ENCODE measurements at places on chromosomes 7 and 10.

DNA sequence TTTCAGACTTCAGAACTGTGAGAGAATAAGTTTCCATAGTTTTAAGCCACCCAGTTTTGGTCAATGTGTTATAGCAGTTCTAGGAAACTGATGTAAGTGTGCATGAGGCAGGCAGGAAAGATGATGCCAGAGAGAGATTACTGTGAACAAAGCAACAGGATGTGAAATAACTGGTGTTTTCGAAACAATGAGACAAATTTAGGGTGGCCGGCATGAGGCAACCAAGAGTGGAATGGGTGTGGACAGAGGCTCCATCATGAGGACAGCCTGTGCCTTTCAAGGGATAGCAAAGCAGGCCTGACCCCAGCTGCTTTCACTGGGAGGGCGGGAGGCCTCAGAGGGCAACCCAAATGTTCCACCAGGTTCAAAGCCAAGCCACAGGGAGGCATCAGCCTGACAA lies 67.3 kb upstream of the UCN3 start:
- no peak for DNase-seq

DNA sequence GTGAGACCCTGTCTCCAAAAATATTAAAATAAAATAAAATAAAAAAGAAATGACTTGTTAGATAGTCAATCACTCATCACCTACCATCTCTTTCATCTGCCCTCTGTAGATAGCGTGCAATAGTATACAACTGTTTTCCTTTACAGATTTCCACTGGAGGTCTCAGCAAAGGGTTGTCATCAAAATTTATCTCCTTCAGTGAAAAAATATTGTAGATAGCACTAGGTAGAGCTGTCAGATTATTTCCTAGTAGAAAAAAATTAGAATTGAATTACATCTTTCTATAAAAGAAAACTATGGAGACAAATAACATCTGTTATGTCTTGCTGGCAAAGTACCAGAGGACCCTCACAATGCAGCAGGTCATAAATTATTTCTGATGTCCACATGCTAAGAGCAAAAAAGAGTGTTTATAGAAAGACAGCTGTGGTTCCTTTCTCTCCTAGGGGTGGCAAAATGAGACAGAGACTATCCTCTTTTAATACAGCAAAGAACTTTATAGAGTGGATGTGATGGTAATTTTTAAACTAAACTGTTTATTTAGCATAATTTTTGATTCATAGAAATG lies 16.3 kb upstream of the CYP51A1 start:
- no peak for DNase-seq

- DNase-seq, result no peak
Measured at GRCh38 chr7:139231513-139232376, 708 bp downstream of the UBN2 start.

GRCh38 chr10:27771231-27771630 lies 25.6 kb upstream of the MKX start:
- no peak for DNase-seq

GRCh38 chr7:117062300-117062699 lies 109.0 kb downstream of the ST7 start:
- no peak for DNase-seq

DNA sequence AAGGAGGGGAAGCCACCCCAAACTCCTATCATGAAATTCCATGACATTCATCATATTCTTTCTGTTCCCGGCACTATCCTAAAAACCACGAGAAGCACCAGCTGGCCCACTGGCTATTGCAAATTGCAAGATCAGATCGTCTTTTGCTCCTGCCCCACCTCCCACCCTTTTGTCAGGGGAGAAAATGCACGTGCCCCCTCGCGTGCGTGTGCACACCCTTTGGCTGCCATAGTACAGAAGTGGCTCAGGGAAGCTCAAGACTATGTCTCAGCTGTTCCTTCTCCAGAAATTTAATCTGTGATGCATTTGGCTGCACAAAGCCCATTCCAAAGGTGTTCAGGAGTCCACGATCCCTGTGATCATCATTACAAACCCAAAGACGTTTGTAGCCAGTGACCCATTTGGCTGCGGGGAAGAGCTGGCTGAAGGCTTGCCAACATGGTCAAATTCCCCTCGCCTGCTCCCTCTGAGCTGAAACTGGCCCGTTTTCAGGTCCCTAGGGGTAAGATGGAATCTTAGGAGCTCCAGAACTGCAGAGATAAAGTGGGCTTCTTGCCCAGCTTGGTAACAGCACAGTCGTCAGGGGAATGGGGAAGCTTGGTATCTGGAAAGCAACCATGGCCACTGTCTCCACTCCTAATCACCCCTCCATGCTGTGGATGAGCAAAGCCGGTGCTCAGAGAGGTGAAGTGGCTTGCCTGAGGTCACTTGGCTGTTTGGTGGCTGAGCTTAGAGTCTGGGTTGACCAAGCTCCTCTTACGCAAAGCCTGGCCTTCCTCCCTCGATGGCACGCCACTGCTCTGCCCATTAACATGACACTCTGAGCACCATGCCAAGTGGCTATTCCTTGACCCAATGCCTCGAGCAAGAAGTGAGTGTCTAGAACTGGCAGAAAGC lies 155.4 kb downstream of the NEURL1 start:
- DNase-seq, result no peak

DNA sequence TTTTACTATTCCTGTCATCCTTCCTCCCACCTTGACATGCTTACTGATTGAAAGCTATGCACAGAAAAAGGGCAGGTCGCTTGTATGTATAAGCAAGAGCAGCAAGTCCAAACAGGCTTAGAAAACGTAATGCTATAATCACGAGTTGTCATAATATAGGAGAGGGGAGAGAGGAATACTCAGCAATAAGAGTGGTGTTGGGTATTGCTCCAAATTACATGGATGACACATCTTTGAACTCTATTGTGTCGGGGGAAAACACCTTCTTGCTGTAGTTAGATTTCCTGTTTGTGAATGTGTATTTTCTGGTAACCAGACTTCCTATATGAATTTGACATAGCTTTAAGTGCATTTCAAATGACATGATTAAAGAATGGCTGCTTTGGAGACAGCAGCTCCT lies 7.5 kb downstream of the MET start:
- no peak for DNase-seq

GRCh38 chr10:103772096-103772845 lies 83.1 kb downstream of the SH3PXD2A start:
- DNase-seq, result no peak

DNA sequence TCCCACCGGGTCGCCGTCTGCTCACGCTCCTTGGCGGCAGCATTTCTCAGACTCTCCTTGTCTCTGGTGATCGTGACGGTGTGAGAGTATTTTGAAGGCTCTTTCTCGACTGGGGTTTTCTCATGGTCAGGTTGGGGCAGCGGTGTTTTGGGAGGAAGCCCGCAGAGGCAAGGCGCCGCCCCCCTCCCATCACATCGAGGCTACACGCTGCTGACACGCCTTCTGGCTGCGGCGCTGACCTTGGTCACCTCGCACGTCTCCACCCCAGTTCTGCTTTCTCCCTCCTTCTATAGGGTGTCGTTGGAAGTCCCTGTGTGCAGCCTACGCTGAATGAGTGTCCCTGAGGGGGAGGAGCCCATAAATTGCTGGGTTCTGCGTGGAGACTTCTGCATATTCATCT lies 55.2 kb downstream of the GLRX3 start:
- no peak for DNase-seq

GRCh38 chr10:11528286-11528685 lies 83.2 kb downstream of the USP6NL start:
- DNase-seq, result no peak

DNA sequence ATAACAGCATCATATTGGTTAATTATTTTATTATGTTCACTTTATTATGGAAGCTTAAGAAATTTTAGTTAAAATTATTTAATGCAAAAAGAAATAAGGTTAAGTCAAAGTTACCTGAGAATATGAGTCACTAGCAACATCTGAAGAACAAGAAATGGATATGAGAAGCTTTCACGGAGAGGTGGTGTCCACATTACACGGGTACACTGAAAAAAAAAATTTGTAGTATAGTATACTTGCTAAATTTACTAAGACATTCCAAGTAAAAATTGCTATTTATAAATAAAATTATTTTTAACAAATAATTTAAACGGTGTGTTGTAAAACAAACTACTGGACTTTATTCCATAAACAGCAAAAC lies 63.9 kb downstream of the DPY19L1 start:
- no peak for DNase-seq

DNA sequence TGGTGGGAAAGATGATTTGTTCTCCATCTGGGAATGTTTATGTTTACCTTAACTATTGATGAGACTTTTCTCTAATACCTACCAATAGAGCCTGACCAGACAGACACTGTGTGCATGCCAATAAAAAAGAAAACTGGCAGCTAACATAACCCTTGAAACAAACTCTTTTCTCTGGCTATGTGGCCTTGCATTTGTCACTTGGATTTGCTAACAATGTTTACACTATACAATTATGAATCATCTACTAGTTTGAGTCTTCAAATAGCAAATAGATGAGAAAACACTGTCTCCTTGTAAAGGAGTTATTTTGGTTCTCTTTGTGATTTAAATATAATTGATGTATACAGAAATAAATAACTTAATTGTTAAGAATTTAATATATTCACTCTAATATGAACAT lies 273.1 kb downstream of the SEMA3D start:
- DNase-seq, result no peak

- DNase-seq, result no peak
Measured at GRCh38 chr7:5872326-5872725, 8.3 kb upstream of the OCM start.

DNA sequence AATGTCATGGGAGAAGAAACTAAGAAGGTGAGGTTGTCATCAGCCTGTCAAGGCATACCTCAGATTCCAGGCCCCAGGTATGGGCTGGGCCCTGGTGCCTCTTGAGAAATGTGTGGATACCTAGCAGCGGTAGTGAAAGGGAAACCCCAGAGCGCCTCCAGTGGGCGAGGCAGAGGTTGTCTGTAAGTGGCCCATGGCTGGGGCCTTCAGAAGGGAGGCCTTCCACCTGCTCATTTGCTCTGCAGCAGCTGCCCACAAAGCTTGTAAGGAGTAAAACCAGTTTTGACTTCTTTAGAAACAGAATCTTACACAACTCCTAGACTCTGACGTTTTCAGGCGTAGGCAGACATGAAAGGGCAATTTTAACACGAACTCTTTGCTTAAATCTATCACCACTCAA lies 509.9 kb downstream of the PARD3 start:
- DNase-seq, result no peak

DNA sequence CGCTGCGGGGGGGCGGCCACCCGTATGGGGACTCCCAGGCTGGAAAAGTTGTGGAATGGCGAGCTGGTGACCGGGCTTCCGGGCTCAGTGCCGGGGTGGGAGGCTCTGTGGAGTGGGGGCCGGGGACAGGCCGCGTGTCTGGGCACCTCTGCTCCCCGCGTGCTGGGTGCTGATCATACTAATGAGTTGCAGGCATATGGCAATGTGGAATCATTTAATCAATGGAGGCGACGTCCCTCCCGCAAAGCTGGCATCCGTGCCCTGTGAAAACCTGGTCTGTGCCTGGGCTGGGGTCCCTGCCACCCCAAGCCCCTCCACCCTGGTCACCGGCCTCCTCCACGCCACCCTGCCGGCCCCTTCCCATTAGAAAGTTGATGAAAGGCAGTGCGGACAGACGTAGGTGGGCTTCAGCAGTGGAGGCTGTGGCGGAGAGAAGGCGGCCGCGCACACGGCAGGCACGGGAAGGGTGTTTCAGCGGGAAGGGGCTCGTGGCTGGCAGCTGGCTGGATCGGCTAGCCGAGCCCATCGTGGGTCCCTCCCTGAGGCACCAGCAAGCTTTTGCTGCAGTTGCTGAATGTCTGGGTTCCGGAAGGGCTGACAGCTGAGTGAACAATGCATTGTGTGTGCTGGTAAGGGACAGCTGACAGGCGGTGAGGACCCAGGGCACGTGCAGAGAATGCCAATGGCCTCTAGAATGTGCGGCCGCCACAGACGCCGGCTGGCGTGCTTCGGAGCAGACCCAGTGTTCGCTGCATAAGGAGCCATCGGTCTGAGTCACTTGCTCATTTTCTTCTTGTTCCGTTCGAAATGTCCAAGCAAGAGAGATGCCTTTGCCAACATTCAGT lies 1.5 kb downstream of the ADGRA1 start:
- DNase-seq, result peak; percentile 81

GRCh38 chr7:71237945-71238344 lies 106.0 kb downstream of the GALNT17 start:
- no peak for DNase-seq

- no peak for DNase-seq
Measured at GRCh38 chr10:124723826-124724225, 20.4 kb downstream of the FAM53B start.

GRCh38 chr7:110905773-110906566 lies 185.0 kb upstream of the LRRN3 start:
- DNase-seq, result no peak

DNA sequence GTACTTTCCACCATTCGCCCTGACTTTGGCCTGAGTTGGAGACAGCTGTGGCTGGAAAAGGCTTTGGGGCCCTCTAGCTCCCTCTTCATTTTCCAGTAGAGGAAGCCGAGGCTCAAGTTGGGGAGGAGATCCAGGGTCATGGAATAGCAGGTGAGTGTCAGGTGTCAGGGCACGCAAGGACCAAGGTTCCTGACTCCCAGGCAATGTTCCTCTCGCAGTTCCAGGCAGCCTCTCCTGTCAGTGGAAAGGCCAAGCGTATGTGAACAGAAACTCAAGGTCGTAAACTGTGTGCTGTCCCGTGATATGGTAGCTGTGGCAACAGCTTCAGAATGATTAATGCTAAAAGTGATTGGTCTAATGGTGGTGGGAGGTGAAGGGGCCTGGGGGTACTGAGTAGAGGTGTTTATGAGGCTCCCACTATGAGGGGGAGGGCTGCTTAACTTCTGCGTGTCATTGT lies 13.2 kb downstream of the ADAMTS14 start:
- DNase-seq, result no peak

- DNase-seq, result no peak
Measured at GRCh38 chr10:44925224-44925623, 14.1 kb downstream of the TMEM72 start.

DNA sequence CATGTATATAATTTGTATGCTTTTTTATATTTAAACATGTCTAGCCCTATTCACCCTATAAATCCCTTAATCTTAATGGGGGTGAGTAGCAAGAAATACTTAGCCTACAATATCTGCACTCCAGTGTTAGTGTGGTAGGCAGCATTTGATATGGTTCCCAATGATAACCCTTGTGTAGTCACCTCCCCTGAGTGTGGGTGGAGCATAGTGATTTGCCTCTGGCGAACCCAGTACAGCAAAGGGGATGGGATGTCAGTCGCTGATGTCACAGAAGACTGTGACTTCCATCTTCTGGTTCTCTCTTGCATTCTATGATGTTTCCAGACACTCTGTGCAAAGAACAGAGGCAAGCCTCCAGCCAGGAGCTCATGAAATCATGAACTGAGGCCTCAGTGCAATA lies 211.2 kb downstream of the CRPPA start:
- DNase-seq, result no peak

DNA sequence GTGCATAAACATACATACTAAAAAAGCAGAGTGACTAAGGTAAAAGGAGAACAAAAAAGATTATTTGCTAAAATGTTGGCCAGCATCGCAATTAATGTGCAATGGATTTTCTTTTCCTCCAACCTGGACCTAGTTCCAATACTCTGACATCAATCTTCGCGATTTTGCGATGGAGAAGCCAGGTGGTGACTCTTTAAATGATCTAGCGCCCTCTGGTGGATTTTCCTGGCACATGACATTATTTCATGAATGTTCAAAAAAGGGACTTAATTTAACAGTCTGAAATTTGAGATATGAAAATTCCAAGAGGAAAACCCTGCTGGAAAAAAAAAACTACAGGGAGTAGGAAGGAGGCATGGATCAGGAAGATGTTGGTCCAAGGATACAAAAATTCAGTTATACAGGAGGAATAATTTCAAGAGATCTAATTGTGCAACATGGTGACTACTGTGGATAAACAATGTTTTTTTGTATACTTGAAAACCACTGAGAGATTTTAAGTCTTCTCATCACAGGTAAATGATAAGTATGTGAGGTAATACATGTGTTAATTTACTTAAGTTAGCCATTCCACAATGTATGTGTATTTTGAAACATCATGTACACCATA lies 4.3 kb upstream of the KCNMA1 start:
- DNase-seq, result no peak
